ENCODE measurements at places on chromosomes 13 and 19. TPM values are rescaled to one million over a fixed set of nuclear protein-coding genes. Genes with fewer than 3 reads are reported as not detected.

DNA sequence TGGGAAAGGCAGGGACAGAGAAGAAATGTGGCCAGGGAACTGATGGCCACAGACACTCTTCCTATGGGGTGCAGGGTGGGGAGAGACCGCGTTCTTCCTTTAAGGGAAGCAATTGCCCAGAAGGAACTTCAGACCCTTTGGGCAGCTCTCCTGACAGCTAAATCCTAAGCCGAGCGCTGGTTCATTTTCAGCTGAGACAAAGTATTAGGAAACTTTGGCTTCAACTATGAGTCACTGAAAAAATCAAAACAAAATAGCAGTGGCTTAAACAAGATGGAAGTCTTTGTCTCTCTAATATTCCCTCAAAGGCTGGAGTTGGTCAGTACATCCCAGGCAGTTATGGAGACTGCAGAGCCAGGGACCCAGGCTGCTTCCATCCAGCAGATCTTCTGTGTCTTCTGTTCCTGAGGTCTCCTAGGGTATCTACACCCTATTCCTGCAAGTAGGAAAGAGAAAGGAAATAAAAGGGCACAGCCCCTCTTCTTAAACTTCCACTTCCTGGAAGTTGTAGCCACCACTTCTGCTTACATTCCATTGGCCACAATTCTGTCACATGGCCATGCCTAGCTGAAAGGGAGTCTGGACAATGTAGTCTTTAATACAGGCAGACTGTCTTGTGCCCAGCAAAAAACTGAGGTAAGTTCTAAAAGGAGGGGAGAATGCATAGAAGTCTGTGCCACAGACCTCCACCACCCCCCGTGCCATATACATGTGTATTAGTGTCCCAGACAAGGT is 163.5 kb downstream of the KATNAL1 start:
- H3K4me1 ChIP-seq, result peaks cover 9% of the 10 kb centered on the region
- H3K4me3 ChIP-seq, result no peak overlapping the region
- no peak for DNase-seq
- no peaks in the 10 kb centered on the region for H3K27me3 ChIP-seq
- H3K36me3 ChIP-seq, result no peaks in the 10 kb centered on the region

- H3K27ac ChIP-seq, result no peak overlapping the region
- H3K4me3 ChIP-seq, result no peak overlapping the region
- peaks cover 17% of the 10 kb centered on the region for H3K4me1 ChIP-seq
- no peak for DNase-seq
- no peaks in the 10 kb centered on the region for H3K36me3 ChIP-seq
Measured at GRCh38 chr13:73913079-73913740, 221.0 kb downstream of the KLF12 start.

- no peak for DNase-seq
- H3K27ac ChIP-seq, result no peak overlapping the region
- peaks cover 8% of the 10 kb centered on the region for H3K4me1 ChIP-seq
Measured at GRCh38 chr19:50359328-50359818, 6.1 kb downstream of the NAPSA start.

- H3K27me3 ChIP-seq, result no peaks in the 10 kb centered on the region
- no peak overlapping the region for H3K27ac ChIP-seq
- no peaks in the 10 kb centered on the region for H3K4me1 ChIP-seq
- DNase-seq, result no peak
Measured at GRCh38 chr13:25977671-25978070, 74.1 kb downstream of the SHISA2 start.

DNA sequence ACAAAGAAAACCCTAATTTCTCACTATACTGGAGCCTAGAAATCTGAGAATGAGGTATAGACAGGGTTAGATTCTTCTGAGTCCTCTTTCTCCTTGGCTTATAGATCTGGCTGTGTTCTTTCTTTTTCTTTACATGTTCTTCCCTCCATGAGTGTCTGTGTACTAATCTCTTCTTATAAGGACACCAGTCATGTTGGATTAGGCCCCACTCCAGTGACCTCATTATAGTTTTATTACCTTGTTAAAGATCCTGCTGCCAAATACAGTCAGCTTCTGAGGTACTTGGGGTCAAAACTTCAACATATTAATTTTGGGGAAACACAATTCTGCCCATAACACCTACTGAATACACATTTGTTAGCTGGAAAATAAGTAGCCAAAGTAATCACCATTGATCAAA is 302.6 kb downstream of the PCDH9 start:
- no peak for DNase-seq
- no peak overlapping the region for H3K27ac ChIP-seq
- no peak overlapping the region for H3K4me3 ChIP-seq
- H3K4me1 ChIP-seq, result no peaks in the 10 kb centered on the region
- H3K27me3 ChIP-seq, result no peaks in the 10 kb centered on the region

DNA sequence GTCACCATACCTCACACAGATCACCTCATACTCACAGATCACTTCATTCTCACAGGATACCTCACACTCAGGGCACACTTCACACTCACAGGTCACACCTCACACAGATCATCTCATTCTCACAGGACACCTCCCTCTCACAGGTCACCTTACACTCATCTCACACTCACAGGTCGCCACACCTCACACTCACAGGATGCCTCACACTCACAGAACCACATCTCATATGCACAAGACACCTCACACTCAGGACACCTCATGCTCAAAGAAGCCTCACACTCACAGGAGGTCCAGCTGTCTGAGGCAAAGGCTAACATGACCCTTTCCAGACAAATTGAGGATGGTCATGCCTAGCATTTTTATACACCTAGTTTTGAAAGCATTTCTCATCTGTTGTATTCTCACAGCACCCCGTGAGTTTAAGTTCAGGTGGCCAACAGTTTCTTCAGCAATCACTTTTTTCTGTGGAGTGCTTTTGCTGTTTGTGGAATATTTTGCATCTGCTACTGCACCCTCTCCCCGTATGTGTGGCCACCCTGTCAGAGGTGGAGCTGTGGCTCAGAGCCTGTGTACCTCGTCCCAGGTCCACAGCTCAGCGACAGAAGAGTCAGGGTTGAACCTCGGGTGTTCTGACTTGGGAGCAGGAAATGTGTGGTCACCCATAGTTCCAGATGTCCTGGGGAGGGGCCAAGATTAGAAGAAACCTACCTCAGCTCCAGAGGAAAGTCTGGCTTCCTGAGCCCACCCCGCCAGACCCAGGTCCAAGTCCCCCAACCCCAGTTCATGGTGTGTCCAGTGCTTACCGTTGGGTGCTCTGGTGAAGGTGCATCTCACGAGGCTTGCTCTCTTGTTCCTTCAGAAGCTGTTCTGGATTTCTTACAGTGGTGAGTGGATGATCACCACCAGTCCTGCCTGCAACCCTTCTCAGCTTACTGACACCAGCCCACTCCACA is 7.6 kb downstream of the F7 start:
- no peak overlapping the region for H3K4me3 ChIP-seq
- peaks cover 17% of the 10 kb centered on the region for H3K4me1 ChIP-seq
- H3K36me3 ChIP-seq, result no peaks in the 10 kb centered on the region
- H3K27me3 ChIP-seq, result peaks cover 18% of the 10 kb centered on the region
- no peak overlapping the region for H3K27ac ChIP-seq

DNA sequence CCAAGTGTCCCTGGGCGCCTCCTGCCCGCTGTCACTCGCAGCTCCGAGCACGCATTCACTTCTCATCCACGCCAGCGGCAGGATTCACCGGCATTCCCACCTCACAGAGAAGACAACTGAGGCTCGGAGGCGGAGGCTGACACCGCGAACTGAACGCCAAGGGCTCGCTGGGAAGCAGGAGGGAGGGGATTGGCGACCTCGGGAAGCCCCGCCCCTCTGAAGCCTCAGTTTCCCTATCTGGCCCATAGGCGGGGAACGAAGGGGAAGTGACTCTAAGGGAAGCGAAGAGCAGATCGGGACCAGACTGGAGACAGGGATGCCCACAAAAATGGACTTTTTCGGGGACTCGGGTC is 256 bp downstream of the MICOS13 start:
- H3K36me3 ChIP-seq, result no peaks in the 10 kb centered on the region
- H3K4me3 ChIP-seq, result peak overlapping the region; percentile 69
- peak; percentile 70 for DNase-seq

GRCh38 chr13:111977179-111977506 is 89.8 kb upstream of the SOX1 start:
- DNase-seq, result no peak
- no peak overlapping the region for H3K27ac ChIP-seq
- H3K4me1 ChIP-seq, result no peaks in the 10 kb centered on the region
- no peak overlapping the region for H3K4me3 ChIP-seq

DNA sequence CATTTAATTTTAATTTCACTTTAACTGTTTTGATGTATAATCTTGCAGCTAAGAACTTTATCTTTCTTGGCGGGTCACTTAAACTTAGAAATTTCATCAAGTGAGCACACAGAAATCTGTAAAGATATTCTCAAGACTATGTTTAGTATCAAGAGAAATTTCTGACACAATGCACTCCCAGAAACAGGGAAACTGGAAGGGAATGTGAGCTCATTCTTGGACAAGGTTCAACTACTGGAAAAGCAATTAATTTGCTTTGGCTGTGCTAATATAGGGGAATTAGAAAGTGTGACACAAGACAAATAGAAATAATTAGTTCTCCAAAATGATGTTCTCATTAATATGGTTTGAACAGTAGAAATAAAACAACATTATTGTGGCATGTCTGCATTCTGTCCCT is 402.3 kb downstream of the DACH1 start:
- no peak overlapping the region for H3K4me3 ChIP-seq
- no peak for DNase-seq
- H3K4me1 ChIP-seq, result peaks cover 9% of the 10 kb centered on the region
- no peak overlapping the region for H3K27ac ChIP-seq
- H3K27me3 ChIP-seq, result no peaks in the 10 kb centered on the region
- no peaks in the 10 kb centered on the region for H3K36me3 ChIP-seq

DNA sequence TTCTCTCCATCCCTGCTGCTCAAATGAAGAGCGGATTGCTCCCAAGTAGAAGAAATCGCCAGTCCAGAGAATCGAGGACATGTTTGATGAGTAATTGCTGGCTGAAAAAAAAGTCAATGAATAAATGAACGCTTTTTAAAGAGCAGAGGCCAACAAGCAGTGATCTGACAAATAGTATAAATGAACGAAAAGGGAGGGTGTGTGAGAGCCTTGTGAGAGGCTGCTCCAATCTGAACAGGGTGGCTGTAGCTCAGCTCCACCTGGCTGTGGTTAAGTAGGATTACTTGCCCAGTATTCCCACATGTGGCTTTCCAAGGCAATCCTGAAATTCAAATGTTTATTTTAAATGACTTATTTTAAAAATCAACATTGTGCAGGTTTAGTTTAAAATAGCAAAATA is 117.1 kb downstream of the TSHZ3 start:
- H3K4me3 ChIP-seq, result no peak overlapping the region
- H3K27ac ChIP-seq, result no peak overlapping the region

DNA sequence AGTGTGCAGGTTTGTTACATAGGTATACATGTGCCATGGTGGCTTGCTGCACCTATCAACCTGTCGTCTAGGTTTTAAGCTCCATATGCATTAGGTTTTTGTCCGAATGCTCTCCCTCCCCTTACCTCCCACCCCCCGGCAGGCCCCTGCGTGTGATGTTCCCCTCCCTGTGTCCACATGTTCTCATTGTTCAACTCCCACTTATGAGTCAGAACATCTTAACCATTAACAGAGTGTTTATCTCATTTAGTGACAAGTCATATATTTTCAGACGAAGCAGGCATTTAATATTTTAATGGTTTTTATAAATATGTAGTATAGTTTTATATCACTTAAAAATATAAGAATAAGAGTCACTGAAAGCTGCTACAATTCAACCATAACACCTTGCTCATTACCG is 780.5 kb upstream of the ARGLU1 start:
- H3K36me3 ChIP-seq, result no peaks in the 10 kb centered on the region
- H3K27me3 ChIP-seq, result no peaks in the 10 kb centered on the region

GRCh38 chr19:12611361-12611699 is 610 bp downstream of the ZNF791 start:
- H3K27ac ChIP-seq, result peak overlapping the region; percentile 97
- no peaks in the 10 kb centered on the region for H3K36me3 ChIP-seq
- peak; percentile 81 for DNase-seq
- H3K4me1 ChIP-seq, result peaks cover 46% of the 10 kb centered on the region
- no peaks in the 10 kb centered on the region for H3K27me3 ChIP-seq

- peak overlapping the region; percentile 71 for H3K27ac ChIP-seq
- no peaks in the 10 kb centered on the region for H3K27me3 ChIP-seq
- H3K4me1 ChIP-seq, result peaks cover 10% of the 10 kb centered on the region
- H3K4me3 ChIP-seq, result no peak overlapping the region
Measured at GRCh38 chr13:31310786-31311185, 111.0 kb downstream of the B3GLCT start.

GRCh38 chr13:35164324-35164932 is 222.4 kb downstream of the NBEA start:
- no peak for DNase-seq
- no peaks in the 10 kb centered on the region for H3K4me1 ChIP-seq
- H3K4me3 ChIP-seq, result no peak overlapping the region

GRCh38 chr13:75181906-75182305 is 300.1 kb downstream of the TBC1D4 start:
- no peak for DNase-seq
- H3K4me1 ChIP-seq, result peaks cover 8% of the 10 kb centered on the region
- no peaks in the 10 kb centered on the region for H3K27me3 ChIP-seq
- no peaks in the 10 kb centered on the region for H3K36me3 ChIP-seq

- no peaks in the 10 kb centered on the region for H3K27me3 ChIP-seq
- no peak overlapping the region for H3K27ac ChIP-seq
- no peaks in the 10 kb centered on the region for H3K4me1 ChIP-seq
Measured at GRCh38 chr19:54893406-54893805, 12.5 kb upstream of the NCR1 start.

DNA sequence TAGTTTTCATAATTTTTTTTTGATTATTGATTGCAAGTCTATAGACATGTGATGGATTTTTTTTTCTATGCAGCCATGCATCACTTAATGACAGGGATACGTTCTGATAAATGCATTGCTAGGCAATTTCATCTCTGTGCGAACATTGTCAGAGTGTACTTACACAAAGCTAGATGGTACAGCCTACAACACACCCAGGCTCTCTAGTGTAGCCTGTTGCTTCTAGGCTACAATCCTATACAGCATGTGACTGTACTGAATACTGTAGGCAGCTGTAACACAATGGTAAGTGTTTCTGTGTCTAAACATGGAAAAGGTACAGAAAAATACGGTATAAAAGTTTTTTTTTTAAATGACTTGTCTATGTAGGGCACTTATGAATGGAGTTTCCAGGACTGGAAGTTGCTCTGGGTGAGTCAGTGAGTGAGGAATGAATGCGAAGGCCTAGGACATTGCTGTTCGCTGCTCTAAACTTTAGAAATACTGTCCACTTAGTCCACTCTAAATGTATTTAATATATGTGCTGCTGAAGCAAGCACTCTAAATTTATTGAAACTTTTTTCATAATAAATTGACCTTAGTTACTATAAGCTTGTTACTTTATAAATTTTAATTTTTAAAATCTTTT is 20.3 kb downstream of the SPATA13 start:
- H3K4me1 ChIP-seq, result no peaks in the 10 kb centered on the region
- no peak overlapping the region for H3K27ac ChIP-seq
- H3K27me3 ChIP-seq, result no peaks in the 10 kb centered on the region
- H3K36me3 ChIP-seq, result no peaks in the 10 kb centered on the region
- no peak for DNase-seq
- no peak overlapping the region for H3K4me3 ChIP-seq

GRCh38 chr19:33689868-33690267 is 68.1 kb downstream of the CHST8 start:
- no peak for DNase-seq
- H3K4me1 ChIP-seq, result no peaks in the 10 kb centered on the region
- no peaks in the 10 kb centered on the region for H3K36me3 ChIP-seq
- H3K27ac ChIP-seq, result no peak overlapping the region
- H3K4me3 ChIP-seq, result no peak overlapping the region

GRCh38 chr19:16739546-16739945 is 19.9 kb downstream of the NWD1 start:
- no peaks in the 10 kb centered on the region for H3K36me3 ChIP-seq
- DNase-seq, result no peak
- H3K4me3 ChIP-seq, result no peak overlapping the region
- H3K27me3 ChIP-seq, result no peaks in the 10 kb centered on the region

C13orf46 gene
- total RNA-seq, result 0.69 TPM

SIAH3 gene
- total RNA-seq, result not detected

ANO8 gene
- total RNA-seq, result 6.8 TPM

CYP4F3 gene
- 1.1 TPM for total RNA-seq

B3GNT8 gene
- total RNA-seq, result 10.5 TPM

KLF1 gene
- not detected for total RNA-seq
